ENCODE measurements at places on chromosomes 2 and 18.

DNA sequence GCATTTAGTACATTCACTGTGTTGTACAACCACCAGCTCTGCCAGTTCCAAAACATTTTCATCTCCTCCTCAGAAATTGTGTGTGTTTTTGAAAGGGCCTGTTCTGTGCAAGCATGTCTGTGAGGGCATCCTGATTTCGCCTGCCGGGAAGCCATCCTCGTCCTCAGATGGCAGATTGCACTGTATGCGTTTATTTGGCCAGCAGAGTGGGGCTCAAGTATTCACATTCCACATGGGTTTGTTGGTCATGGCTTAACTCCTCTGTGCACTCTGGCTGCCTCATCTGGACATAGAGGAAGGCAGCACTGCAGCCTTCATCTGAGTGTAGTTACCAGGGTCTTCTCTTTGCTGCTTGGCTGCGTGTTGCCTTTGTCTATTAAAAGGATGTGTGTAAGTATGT is 85.0 kb downstream of the TMEM247 start:
- no peak for DNase-seq

DNA sequence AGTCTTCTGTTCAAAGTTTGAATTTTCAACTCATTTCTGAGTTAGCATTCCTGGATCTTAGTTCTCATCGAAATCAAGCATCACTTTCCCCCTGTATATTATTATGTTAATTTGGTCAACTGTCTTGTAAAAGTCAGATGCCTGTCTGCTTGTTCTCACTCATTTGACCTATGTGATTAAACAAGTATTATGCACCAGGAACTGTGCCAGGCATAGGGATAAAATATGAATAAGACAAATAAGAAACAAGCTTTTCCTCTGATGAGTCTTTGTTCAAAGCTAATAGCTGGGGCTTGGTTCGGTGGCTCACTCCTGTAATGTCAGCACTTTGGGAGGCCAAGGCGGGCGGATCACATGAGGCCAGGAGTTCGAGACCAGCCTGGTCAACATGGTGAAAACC is 19.7 kb upstream of the EMILIN2 start:
- no peak for DNase-seq

DNA sequence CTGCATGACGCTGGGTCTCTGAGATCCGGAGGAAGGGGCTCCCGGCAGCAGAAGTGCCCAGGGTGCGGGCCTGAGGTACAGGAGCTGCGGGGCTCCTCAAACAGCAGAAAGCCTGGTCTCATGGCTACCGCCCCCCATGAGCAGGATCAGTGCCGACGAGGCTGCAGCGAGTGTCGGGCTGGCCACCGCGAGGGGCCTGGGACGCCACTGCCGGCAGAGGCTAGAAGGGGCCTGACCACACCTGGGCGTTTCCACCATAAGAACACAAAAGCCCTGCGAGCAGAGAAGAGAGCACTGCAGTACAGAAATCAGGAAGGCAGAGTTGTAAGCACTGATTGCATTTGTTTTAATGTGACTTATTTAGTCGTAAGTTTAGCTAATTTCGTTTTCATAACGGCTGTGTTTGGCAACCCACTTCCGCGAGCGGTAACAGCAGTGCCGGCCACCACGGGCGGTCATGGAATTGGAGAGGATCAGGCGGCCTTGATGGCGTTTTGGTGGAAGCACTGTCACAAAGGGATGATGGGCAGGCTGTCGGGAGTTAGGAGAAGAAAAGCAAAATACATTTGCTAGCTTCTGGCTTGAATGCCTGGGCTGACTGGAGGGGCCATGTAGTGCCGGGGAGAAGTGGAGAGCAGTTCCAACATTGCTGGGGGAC is 117.4 kb downstream of the HDAC4 start:
- DNase-seq: no peak

DNA sequence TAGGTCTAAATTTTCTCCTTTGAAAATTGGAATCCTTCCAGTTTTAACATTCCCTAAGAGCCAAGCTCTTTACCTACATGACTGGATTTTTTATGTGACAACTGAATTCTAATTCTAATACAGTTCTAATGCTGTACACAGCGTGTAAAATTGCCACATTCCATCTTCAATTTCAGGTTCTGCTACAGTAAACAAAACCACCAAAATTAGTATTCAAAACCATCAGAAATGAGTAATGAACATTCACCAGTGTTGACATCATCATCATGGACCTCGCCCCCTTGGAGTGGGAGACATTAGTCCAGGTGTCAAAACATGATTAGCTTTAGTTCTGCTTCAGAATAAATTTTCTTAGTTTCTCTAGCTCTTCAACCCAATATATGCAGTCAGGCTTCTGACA is 133.6 kb downstream of the MBD2 start:
- DNase-seq: no peak

- no peak for DNase-seq
These were observed at the start of gene DOCK10 for GRCh38 chr2:225041851-225042799. DOCK10 (minus strand) TSS chr2:225042468; CDS start chr2:225042374, 94 bp downstream.

Data from NCI-H2029 treated with DMSO at 0.1 percent for 48 hours (cell line).